ENCODE measurements at places on chromosomes 5 and 9.
A peak's percentile ranks its signal among the peaks of the same experiment; 100 is the strongest.

DNA sequence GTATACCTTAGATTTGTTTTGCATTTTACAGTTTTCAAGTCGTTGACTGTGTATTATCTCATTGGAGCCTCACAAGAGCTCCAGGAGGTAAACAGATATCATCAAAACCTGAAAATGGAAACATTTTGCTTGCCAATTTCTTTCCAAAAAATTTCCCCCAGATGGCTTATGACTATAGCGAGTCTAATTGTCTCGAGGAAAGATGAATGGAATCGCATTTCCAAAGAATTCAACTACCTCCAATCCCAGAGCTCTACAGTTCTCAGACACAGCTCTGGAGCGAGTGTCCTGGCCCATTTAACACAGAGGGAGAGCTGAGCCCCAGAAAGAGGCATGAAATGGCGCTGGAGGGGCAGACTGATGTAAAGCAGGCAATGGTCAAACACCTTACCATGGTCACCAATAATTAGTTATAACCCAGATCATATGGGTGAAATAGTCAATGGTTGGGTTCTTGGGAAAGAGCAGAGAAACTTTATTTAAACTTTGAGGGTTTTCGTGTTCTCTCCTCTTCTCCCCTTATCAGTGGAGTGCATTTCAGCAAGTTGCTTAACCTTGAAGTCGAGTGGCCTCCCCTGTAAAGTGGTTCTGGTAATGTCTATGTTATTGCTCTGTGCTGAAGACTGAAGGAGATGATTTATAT lies 168.2 kb downstream of the ZDHHC21 start:
- DNase-seq, result peak; percentile 11

- DNase-seq, result no peak
These were observed 84.0 kb downstream of the ZSWIM6 start for GRCh38 chr5:61416010-61416409.

GRCh38 chr9:129323376-129323998 lies 145.4 kb upstream of the IER5L start:
- DNase-seq, result no peak

- no peak for DNase-seq
These were observed 468.1 kb upstream of the DMAC1 start for GRCh38 chr9:8267636-8268035.

DNA sequence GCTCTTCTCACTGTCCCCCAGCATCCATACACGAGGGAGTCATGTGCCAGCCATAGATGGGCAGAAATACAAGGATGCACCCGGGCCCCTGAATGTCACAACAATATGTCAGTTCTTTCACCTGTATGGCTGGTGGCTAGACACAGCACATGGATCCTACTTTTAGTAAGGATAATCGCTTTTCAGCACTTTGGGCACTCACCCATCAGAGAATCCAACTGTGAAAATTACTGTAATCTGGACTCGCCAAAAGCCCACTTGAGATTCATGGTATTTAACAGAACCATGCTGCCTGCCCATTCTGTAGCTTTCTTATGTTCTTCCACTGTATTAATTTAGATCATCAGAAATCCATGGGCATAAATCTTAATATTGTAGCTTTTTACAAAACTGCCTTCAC lies 124.8 kb downstream of the FRMD3 start:
- DNase-seq, result no peak

- peak; percentile 71 for DNase-seq
These were observed 17.1 kb downstream of the MTREX start for GRCh38 chr5:55324815-55325418.

DNA sequence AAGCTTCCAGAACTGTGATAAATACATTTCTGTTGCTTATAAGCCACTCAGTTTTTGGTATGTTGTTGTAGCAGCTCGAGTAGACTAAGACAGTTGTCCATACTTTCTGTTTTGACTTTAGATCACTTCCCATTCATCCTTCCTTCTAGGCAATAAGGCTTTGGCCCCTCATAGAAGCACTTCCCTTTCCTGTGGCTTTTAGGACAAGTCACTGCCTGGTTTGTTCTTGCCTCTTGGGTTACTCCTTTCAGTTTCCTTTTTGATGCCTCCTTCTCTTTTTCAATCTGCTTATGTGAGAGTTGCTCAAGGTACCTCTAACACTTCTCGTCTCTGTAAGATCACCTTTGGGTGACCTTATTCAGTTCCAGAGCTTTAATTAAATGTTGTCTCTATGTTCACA lies 72.4 kb upstream of the NTRK2 start:
- DNase-seq, result peak; percentile 87

DNA sequence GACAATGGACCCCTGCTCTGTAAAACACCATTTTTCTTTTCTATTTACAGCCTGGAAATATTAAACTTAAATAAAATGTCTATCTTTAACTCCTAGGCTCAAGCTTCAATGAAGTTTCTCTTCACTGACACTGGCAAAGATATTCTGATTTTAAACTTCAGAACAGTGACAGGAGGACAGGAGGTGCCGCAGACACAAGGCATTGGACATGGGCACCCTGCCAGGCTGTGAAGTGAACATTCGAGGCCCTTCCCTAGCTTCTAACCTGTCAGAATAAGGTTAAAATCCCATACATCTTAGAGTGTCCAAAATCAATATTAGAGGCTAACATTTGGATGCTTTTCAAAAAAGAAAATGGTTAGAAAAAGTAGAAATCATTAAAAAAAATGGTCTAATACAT lies 9.2 kb downstream of the SEMA5A start:
- no peak for DNase-seq

DNA sequence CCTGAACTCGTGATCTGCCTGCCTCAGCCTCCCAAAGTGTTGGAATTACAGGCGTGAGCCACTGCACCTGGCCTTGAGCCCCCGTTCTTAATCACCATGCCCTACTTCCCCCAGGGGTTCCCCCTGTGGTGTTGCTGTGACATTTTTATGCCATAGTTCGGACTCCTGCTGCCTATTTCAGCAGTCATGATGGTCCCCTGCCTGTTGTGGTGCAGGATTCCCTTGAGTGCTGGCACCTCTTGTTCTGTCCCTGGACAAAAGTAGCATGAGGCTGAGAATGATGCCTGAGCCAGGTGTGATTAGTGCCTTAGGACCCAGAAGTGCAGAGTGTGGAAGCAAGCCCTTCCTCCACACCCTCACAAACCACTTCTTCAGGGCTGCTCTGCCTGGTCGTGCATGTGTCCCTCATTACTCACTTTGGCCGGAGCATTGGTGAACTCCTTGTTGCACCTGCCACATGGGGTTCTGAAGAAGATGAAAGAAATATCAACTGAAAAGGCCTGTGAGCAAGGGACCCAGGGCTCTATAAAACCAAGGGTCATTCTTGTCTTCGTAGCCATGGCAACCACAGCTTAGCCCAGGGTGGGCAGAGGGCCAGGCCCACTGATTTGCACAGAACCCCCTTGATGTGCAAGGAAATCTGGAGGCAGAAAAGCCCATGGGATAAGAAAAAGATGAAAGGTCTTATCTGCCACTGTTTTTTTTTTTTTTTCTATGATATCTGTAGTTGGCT lies 228.0 kb downstream of the NTRK2 start:
- no peak for DNase-seq

GRCh38 chr9:134399435-134400056 lies 73.3 kb downstream of the RXRA start:
- DNase-seq, result peak; percentile 42

DNA sequence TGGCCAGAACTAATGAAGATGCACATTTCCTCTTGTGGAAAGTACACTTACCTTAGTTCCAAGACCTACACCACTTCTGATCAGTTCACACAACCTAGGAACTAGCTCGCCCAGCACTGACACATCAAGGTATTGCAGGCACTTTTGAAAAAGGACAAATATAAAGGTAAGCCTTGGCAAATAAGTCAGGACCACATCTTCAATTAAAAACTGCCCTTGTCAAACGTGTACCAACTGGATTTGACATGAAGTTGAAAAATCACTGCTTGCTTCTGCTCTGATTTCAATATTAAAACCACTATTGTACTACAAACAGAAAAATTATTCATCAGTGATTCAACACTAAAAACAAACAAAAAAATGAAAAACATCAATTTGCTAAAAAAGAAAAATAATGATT lies 45.0 kb upstream of the OR2K2 start:
- DNase-seq, result no peak

- no peak for DNase-seq
These were observed 399.9 kb upstream of the ADAMTSL1 start for GRCh38 chr9:18074041-18074440.

- DNase-seq, result no peak
These were observed 123.0 kb upstream of the MTAP start for GRCh38 chr9:21679432-21679831.

DNA sequence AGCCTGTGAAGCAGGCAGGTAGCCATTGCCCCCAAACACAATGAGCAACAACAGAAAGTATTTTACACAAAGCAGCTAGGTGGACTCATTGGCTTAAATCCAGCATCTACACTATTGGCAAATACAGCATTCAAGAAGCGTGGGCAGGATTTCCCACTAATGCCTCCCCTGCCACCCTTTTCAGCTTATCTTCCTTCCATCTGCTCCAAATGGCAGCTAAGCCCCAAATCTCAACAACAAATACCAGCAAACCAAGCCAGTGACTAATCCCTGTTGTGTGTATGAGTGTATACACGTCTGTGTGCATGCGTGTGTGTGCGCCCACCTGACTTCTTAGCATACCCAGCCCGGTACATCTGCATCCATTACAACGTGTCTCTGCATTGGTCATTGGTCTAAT lies 151.2 kb upstream of the WWC1 start:
- no peak for DNase-seq

GRCh38 chr5:110752953-110753352 lies 14.1 kb downstream of the SLC25A46 start:
- DNase-seq, result no peak

GRCh38 chr9:1051584-1052275 lies 1.6 kb downstream of the DMRT2 start:
- DNase-seq, result no peak

GRCh38 chr5:151758141-151758429 lies 346 bp downstream of the ATOX1 start:
- DNase-seq, result peak; percentile 68

DNA sequence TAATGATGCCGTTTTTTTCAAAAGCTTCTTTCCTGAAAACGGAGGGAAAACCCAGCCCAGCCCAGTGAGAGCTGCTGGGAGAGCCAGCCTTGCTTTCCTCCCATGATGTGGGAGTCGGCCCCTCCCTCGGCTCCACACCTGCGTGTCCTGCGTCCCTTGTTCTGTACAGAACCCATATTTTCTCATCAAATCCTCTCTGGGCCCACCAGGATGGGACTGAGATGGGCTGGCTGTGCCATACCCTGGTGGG lies 8.9 kb downstream of the FLT4 start:
- no peak for DNase-seq

DNA sequence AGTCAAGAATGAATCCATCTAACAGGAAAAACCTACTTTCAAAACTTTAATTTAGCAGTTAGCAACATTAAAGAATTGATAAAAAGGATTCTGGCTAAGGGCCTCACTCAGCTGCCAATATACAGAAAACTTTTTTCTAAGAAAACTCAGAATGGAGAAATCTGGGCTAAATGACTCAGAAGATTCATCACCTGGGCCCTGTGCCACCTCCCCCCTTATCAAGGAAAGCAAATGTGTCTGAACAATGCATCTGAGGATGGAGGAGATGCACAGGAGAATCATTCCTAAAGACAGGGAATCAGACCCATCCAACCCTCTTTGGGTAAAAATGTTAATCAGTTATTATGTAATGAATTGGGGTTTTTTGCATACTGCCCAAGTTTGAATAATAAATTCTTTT lies 592.0 kb upstream of the DMAC1 start:
- DNase-seq, result no peak

GRCh38 chr9:108565651-108566378 lies 290.0 kb downstream of the ACTL7B start:
- DNase-seq, result peak; percentile 72

- no peak for DNase-seq
These were observed 60.3 kb upstream of the EPB41L4A start for GRCh38 chr5:112479418-112479817.

DNA sequence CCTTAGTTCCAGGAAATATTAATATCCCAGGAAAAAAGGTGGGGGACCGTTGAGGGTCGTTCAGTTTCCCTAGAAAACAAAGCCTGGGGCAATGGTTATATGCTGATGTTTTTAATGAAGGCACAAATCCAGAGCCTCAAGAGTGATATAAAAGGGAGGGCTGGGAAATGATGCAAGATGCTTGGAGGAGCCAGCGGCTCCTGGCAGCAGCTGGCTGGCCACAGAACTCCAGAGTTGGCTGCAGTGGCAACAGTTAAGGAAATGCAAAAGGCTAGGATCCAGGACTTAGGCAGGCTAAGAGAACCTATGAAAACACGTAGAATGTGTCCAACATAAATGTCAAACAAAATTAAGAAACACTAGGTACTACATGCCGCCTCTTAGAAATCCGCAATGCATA lies 31.0 kb upstream of the B4GALT1 start:
- DNase-seq, result no peak

DNA sequence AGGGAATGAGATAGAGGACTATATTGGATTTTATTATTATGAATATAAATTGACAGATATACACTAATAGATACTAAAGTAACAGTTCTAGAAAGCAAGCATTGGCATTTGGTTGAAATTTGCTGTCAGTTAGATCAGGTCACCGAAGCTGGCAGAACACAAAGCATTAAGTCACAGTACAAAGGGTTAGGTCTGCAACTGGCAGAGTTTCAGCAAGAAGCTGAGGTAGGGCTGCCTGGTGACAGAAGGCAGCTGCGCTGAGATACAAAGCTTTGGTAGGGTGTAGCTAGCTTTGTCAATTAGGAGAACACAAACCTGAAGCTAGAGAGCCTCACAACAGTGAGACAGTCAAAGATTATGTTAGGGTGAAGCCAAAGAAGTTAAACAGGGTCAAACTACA lies 6.3 kb upstream of the CSNK1G3 start:
- no peak for DNase-seq

DNA sequence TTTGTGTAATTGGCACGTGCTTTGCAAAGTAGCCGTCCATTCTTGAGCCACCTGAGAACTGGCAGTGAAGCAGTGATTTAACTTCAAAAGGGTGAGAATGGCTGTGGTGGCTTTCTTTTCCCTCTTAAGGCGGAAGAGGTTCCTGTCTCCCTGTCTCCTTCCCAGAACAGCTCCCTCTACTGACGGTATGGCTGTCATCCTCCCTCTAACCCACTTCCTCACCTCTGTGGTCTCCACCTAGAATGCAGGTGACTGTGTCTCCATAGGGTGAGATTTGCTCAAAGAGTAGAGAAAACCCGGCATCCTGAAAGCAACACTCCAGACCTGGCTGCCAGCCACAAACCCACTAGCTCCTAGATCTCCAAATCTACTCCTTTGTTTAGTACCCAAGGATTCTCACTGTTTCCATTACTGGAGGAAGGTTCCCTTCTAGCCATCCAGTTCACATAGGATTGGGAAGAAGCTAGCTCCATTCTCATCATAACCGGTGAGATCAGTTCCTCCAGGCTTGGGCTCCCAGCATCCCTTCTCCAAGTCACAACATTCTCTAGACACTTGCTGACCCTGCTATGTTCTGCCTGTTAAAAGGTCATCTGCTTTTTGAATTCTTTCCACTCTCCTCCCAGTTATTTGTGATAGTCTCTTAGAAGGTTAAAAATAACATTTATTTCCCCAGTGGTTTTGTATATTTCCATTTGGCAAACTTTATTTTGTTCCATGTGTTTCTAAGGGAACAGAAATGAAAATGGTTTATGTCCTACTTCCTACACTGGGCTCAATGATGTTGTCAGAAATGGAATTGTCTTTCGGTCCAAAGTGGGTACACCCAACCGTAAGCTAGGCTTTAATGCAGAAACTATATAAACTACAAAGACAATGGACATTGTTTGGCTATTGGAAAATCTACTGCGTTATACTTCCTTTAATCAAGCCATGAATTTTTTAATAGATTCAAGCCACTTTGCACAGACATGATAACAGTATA lies 269.4 kb downstream of the CWC27 start:
- peak; percentile 30 for DNase-seq
